Activated CD8-positive, alpha-beta memory T cell treated with anti-CD3 and anti-CD28 coated beads for 48 hours (primary cell): ENCODE measurements at places on chromosomes 1 and 21.

GRCh38 chr21:15823486-15824150 is 93.8 kb downstream of the USP25 start:
- DNase-seq = no peak

DNA sequence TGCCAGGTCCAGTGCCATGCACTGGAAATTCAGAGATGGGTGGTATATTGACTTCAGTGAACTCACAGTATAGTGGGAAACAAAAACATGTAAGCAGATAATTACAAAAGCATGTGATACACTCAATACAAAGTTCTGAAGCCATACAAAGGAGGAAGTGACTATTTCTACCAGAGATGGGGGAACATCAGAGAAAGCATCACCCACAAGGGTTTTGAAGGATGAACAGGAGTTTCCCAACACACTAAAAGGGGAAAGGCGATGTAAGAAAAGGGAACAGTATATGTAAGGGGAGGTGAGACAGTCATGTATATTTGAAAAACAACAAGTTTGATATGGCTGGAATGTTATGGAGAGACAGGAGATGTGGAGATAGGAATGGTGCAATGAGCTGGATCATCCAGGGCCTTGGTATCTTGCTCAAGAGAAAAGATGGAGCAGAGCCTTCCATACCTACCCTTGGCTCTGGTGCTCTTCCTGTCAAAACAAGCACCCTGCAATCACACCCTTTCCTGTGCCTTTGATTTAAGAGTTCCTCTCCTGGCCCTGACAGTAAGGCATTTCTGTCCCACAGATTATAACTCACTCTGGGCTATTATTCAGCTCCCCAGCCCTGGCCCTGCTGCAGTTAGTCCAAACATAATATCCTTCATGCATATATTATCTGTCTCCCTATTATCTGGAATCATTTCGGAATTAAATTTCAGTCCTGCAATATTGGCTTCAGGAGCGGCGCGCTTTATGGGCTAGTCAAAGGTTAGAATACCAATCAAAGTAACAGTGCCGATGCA is 60.5 kb downstream of the DMAP1 start:
- DNase-seq = no peak

GRCh38 chr1:158071138-158071537 is 77.7 kb downstream of the KIRREL1 start:
- no peak for DNase-seq

DNA sequence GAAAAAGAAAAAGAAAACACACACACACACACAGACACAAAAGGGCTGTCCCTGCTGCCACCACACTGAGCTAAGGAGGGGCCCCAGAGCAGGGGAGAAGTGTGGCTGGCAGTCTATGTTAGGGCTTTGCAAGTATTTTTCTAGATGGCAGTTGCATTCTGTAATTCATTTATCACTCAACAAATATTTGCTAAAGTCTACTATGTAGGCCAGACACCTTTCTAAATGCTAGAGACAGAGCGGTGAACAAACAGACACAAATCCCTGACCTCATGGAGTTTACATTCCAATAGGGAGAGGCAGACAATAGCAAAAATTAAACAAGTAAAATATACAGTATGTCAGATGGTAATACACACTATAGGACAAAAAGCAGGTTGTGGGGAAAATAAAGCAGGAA is 20.2 kb downstream of the WDR64 start:
- DNase-seq = no peak

DNA sequence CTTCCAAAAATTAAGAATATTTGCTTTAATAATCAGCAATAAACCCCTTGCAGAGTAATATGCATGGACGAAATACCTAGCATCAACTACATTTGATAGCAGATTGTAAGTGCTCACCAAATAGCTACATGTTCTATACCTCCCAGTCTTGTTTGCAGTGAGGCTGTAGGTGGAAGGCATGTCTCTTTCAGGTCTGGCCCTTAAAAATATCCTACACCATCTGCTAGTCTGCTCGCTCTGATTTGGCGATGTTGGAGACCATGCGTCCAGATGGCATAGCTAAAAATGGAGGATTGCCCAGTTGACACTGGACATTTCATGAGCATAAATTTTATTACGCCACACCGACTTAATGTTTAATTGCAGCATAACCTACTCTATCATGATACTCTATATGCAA is 47.1 kb downstream of the SSX2IP start:
- no peak for DNase-seq

DNA sequence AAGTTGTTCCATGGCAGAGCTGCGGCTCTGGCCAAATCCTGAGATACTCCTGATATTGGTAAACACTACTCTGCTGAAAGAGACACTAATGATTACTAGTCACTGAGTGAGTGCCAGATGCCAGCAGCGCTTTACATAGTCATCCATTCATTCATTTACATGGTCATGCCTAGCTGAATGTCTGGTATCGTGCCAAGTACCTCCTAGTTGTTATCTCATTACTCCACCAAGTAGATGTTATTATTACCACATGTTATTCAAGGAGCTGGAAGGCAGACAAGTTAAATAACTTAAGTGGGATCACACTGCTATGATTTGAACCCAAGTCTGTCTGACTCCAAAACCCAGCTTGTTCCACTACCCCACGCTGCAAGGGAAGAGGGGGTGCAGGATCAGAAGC is 4.7 kb downstream of the OLFML2B start:
- DNase-seq = no peak

DNA sequence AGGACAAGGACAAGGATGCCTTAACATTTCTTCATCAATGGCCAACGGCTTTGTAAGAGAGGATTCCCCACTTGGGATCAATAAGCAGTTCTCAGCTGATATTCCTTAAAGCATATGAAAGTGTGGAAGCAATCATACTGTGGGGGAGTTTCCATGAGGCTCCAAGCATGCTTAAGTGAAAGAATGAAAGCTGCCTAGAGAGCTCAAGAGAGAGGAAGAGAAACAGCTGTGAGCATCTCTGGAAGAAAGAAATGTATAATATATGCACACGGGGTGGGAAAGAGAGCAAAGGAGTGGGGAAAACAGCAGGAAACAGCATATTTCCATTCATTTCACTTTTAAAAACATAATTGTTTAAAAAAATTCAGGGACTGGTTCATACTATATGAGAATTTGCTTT is 94.7 kb upstream of the WARS2 start:
- DNase-seq = no peak

DNA sequence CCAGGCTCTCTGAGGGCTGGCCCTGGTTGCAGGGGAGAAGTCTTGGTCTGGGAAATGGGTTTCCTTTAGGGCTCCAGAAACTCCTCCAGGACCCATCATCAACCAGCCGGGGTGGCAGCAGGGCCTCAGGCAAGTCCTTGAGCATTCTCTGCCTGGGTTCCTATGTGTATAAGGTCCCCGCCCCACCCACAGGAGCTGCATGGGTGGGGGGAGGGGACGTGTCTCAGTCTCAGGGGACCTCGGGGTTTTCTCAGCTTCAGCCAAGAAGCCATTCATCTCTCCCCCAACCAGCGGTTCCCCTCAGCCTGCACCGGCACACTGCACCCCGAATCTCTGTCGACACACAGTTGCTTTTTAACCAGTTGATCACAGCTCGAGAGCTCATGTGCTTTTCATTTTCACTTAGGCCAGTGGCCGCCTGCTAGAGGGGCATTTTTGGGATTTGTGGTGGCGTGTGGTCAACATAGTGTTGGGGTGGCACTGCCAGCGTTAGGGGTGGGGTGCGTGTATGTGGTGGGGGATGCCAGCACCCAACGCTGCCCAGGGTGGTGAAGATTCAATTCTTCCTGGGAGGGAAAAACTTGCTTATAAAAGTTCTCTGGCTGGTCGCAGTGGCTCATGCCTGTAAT is 6.5 kb downstream of the RUNX3 start:
- no peak for DNase-seq

DNA sequence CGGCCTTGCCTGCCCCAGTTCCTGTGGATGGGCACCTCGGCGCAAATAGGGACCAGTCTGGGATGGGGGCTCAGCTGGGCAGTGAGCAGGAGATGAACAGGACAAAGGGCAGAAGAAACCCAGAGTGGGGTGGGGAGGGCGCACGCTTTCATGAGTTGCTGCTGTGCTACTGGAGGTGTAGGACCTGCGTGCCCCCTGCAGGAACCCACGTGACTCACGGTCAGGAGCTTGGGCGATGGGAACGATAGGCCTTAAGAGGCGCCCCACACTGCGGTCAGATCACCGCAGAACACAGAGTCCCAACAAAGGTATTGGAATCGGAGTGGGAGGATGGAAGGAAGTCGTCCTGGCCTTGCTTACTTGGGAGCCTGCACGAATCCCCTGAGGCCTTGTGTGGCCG is 17.2 kb downstream of the PRDM15 start:
- DNase-seq = no peak

- DNase-seq = no peak
Measured at GRCh38 chr1:160618763-160619274, 28.0 kb downstream of the SLAMF1 start.

GRCh38 chr1:4517186-4517954 is 137.0 kb upstream of the AJAP1 start:
- no peak for DNase-seq

DNA sequence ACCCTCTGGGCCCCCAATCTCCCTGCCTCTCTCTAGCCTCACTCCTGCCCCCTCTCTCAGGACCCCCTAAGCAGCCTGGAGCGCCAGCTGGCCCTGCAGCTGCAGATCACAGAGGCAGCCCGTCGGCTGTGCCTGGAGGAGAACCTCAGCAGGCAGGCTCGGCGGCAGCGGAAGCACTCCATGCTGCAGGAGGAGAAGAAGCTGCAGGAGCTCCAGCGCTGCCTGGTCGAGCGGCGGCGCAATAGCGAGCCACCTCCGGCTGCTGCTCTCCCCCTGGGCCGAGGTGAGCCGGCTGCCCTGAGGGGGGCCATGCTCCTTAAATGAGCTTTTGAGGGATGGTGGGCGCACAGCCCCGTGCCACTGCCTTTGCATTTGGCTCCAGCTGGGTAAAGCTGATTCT is 6.2 kb downstream of the INAVA start:
- no peak for DNase-seq

DNA sequence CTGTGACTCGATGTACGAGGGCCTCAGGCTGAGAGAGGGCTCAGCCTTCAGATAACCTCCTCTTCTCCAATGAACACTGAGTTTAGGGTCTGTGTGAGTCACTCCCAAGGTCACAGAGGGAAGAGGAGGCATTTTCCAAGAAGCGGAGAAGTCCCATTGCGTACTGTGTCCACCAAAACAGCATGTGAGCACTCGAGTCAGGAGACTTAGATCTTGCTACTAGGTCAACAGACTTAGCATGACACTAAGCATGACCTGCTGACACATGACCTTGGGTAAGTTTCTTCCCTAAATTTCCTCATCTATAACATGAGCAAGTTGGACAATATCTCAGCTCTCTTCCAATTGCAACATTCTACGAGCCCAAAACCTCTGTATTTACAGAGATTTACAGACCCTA is 68.0 kb downstream of the PLPP3 start:
- DNase-seq = no peak

GRCh38 chr21:36350282-36350910 is 30.4 kb downstream of the MORC3 start:
- no peak for DNase-seq

DNA sequence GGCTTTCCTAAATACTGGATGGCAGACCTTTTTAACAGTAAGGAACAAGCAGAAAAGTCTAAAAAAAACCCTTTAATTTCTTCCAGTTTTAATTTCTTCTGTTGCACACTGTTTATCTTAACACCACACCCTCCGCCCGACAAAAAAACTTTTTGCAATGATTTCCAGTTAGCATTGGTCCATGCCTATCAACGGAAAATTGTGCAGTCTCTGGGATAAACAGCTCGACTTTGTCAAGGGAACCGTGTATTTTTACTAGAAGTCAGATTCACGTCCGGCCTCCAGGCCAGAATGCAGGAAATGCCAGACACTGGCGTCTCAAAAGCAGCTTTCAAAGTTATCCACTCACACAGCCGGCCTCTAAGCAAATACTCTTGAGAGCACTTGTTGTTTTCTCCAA is 378 bp upstream of the NUP210L start:
- no peak for DNase-seq

DNA sequence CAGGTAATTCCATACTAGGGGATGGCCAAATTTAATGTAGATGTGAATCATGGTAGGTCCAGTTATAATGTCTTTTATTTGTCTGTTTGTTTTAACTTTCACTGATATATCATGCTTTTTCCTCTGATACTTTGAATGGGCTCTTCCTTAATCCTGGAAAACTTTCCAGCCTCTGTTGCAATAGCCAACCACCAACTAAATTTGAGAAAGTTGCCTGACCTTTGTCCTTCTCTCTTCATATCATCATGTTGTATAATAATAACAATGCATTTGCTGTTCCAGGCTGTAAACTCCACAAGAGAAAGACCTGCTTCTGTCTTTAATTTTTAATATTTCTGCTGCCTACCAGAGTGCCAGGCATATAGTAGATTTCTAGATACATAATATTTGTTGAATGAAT is 146.1 kb downstream of the HMCN1 start:
- no peak for DNase-seq

DNA sequence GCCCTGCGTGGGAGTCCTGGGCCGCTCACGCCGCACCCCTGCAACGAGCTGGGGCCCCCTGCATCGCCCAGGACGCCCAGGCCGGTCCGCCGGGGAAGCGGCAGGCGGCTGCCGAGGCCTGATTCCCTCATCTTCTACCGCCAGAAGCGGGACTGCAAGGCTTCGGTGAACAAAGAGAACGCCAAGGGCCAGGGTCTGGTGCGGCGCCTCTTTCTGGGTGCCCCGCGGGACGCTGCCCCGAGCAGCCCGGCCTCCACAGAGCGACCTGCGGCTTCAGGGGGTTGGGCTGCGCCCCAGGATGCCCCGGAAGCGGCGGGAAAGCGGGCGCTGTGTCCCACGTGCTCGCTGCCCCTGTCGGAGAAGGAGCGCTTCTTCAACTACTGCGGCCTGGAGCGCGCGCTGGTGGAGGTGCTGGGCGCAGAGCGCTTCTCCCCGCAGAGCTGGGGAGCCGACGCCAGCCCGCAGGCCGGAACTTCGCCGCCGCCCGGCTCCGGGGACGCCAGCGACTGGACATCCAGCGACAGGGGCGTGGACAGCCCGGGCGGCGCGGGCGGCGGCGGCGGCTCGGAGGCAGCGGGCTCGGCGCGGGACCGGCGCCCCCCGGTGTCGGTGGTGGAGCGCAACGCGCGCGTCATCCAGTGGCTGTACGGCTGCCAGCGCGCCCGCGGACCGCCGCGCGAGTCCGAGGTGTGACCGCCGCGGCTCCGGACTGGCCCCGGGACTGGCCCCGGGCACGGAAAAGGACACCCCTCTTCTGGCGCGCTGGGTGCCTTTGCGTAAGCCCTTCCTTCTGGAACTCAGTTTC is 2.7 kb downstream of the FAM110D start:
- peak; percentile 17 for DNase-seq

GRCh38 chr1:10626131-10626731 is 151.5 kb downstream of the PEX14 start:
- DNase-seq = no peak

DNA sequence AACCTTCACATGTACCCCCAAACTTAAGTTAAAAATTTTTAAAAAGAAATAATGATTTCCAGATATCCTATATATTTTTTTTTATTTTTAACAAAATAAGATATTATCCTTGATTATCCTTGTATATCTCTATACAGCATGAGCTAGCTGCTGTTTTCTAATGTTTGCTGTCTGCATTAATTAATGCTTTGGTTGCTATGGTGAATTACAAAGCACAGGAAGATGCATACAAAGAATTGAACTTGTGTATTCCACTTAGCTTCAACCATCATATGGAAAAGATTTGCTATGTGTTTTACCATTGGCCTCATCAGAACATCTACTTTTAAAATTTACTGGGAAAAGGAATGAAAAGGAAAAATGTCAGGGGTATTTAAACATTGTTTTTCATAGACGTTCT is 35.4 kb downstream of the VPS45 start:
- DNase-seq = no peak

GRCh38 chr21:15151385-15152103 is 86.7 kb upstream of the NRIP1 start:
- DNase-seq = no peak
